Spleen (tissue), 13 donors: ENCODE measurements at places on chromosomes 4 and X. TPM values are rescaled to one million over a fixed set of nuclear protein-coding genes. Genes with fewer than 3 reads are reported as not detected.

Gene SLC10A7
- polyA plus RNA-seq, result 2.7 TPM

Gene GIMD1
- polyA plus RNA-seq, result not detected

Gene CFAP47
- 0.03 TPM for polyA plus RNA-seq

Gene PI4K2B
- 10.0 TPM for polyA plus RNA-seq

Gene GAGE12H
- polyA plus RNA-seq, result not detected

DNA sequence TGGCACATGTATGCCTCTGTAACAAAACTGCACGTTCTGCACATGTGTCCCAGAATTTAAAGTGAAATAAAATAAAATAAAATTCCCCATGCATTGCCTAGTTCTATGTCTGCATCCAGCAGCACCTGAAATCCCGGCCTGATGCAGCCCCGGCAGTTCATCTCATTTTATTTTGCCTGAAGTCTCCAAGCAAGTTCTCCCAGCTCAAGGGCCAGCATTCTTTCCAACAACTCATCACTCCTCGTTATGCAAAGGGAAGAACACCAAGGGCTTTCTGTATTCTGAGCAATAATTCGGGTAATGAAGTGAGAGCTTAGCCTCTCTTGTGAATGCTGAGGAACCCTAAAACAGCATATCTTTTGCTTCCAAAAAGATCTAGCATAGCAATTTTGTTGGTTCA lies 2.7 kb downstream of the ENPP6 start:
- DNase-seq, result no peak

- DNase-seq, result no peak
These were observed 169.9 kb downstream of the DCLK2 start for GRCh38 chr4:150248181-150248580.

DNA sequence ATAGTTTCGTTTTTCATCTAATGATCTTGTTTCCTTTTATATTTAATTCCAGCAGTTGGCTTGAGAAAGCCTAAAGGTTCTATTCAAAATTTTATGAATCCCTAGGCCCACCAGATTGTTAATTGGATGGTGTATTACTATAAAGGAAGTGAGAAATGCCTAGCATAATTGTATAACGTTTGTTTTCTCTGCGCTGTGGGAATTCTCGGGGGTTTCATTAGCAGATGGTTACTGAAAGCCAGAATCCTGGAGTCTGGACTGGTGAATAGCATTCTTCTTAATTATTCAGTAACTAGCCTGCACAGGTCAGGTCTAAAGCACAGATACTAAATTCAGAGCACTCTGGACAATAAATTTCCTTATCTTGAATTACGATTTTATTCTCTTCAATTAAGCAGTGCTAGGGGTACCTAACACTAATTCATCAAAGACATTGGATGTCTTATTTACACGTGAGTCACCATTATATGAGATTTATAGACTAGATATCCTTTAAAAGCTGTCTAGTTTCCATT lies 459.4 kb downstream of the DTHD1 start:
- DNase-seq, result no peak

DNA sequence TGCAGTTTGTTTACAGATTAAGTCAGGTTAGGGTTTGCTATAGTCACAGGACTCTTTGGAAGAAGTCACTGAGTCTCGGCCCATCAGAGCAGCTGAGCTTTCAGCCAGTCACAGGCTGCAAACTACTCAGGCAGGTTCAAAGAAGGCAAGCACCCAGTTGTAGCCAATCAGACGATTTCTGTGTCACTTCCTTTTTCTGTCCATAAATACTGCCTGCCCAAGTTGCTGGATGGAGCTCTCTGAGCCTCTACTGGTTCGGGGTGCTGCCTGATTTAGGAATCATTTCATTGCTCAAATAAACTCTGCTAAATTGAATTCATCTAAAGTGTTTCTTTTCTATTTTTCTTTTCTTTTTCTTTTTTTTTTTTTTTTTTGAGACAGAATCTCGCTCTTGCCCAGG lies 7.3 kb upstream of the SH3BP2 start:
- peak; percentile 68 for DNase-seq

- DNase-seq, result no peak
These were observed 55.5 kb downstream of the VCX3B start for GRCh38 chrX:8520178-8520577.

DNA sequence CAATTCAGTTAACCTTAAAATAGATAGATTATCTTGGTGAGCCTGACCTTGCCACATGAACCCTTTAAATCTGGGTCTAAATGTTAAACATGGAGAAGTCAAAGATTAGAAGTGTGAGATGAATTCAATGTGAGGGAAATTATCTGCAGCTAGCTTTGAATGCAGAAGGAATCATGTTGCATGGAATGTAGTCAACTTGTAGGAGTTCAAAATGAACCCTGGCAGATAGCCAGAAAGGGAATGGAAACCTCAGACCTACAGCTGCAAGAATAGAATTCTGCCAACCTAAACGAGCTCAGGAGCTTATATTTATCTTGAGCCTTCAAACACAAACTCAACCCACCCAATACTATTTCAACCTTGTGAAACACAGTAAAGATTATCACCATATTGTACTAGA lies 632.5 kb downstream of the KCTD8 start:
- DNase-seq, result no peak

DNA sequence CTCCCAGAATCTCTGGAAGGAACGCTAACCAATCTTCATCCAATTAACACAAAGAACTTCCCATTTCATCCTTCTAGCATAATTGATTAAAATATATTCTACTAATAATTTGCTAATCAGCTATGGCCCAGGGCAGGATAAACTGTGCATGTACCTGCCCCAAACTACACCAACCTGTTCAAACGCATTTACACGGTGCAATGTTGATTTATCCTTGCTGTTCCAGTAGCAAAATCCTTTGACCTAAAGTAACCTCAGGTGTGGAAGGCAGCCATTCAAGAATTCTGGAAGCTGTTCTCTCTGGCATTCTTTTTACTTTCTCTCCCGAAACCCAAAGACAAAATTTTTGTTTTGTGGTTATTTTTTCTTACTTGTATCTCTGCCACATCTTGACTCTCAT lies 309.4 kb downstream of the ZNF674 start:
- DNase-seq, result no peak

GRCh38 chr4:39068907-39069306 lies 6.9 kb downstream of the KLHL5 start:
- DNase-seq, result no peak

DNA sequence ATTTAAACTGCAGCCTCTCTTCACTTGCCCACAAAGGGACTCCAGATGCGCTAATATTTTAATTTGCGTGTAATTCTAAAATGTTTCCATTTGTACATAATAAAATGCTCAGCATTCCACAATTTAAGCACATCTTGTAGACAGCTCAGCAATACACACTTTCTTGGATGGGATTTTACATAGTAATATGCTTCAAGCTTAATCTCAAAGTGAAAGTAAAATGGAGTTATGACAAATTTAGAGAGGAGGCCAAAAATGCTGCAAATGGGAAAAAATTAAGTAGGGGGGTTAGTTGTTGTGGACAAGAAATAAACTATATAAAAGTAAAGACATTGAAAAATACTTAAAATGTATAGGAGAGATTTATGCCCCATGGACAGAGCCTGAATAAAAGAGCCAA lies 149.1 kb downstream of the FBXO8 start:
- no peak for DNase-seq

DNA sequence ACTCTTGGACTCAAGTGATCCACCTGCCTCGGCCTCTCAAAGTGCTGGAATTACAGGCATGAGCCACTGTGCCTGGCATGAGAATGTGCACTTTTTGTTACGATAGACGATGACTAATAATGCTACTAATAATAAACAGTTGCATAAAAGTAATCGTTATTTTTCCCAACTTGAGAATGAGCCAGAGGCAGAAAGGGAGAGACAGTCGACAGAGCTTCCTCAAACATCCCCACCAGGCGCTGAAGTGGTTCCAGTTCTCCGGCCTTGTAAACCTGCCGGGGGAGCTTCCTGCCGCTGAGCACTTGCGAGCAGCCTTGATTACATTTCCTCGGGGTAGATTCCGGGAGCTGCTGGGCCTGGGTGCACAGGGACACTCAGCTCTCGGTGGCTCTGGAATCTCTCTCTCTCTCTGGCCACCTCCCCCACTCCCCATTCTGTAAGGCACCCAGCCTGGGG lies 8.9 kb upstream of the HTRA3 start:
- DNase-seq, result no peak

DNA sequence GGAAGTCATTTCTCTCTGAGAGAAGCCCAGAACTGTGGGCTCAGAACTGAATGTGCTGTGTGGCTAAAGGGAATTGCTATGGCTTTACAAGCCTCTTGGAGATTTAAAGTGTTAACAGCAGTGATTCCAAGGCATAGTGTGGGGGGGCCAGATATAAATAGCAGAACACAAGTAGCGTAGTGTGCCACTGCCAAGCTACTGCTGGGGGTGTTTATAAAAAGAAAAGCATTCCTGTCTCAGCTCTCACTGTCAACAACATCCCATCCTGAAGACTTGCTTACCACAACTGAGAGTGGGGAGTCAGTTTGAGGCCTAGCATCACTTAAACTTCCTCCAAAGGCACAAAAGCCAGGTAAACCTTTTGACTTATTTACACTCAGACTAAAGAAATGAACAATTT lies at the start of gene ART3:
Gene ART3, plus strand, starts transcription at position 242 of the 400 bp plus-strand sequence. CDS start 1,181 bp downstream, outside the sequence.
- DNase-seq, result no peak

DNA sequence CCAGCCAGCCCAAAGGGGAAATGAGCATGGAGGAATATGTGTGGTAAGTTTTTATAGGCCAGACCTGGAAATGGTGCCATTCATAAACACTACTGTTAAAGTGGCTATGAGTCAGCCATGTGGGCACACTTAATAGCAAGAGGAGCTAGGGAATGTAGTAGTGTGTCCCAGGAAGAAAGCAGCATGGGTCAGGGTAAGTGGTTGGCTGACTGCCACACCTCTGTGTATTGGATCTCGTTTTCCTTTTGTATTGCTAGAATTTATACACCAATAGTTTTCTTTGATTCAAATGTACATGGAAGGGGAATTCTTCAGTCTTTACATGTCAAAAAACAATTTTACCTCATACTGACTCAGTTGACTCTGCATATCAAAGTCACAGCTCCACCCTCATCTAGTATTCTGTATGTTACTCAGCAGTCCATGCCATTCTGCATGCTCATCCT lies 22.9 kb upstream of the SGMS2 start:
- DNase-seq, result no peak

GRCh38 chr4:85102606-85103005 lies 136.1 kb upstream of the WDFY3 start:
- no peak for DNase-seq

DNA sequence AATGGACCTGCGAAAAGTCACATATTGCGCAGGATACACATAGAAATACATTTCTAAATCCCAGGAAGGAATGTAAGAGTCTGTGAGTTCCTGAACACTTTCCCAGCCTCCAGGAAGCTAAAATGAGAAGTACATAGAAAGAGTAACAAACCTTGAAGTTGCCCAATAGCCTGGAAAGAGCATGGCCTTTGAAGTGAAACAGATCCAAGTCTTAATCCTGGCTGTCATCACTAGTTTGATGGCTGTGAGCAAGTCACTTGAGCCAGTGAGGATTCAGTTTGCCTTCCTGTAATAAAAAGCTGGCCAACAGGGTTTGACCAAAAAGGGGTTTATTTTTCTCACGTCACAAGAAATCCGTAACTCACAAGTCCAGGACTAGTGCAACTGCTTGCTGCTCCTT lies 69.8 kb downstream of the ARHGEF38 start:
- no peak for DNase-seq

DNA sequence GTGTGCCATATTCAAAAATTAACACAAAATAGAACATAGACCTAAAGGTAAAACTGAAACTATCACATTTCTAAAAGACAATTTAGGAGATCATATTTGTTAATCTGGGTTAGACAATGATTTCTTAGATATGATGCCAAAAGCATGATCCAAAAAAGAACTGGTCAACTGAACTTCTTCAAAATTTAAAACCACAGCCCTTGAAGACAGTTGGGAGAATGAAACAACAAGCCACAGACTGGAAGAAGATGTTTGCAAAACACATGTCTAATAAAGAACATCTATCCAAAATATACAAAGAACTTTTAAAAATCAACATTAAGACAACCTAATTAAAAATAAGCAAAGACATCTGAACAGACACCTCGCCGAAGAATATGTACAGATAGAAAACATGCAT lies 19.5 kb downstream of the COMMD8 start:
- DNase-seq, result no peak

- no peak for DNase-seq
These were observed 189.2 kb downstream of the GPM6A start for GRCh38 chr4:175622887-175623286.
